ENCODE measurements at places on chromosomes 6 and 20. TPM values are rescaled to one million over a fixed set of nuclear protein-coding genes. Genes with fewer than 3 reads are reported as not detected.

ARMC12 gene
- 3.1 TPM for total RNA-seq

STK4 gene
- total RNA-seq: 116 TPM

TREML2 gene
- total RNA-seq: 12.2 TPM

FILIP1 gene
- total RNA-seq: not detected

GRM1 gene
- not detected for total RNA-seq

SLC13A3 gene
- not detected for total RNA-seq

MARCKS gene
- 0.14 TPM for total RNA-seq

ENPP3 gene
- 0.96 TPM for total RNA-seq

SLC22A3 gene
- not detected for total RNA-seq

LY6G6F gene
- not detected for total RNA-seq

DNA sequence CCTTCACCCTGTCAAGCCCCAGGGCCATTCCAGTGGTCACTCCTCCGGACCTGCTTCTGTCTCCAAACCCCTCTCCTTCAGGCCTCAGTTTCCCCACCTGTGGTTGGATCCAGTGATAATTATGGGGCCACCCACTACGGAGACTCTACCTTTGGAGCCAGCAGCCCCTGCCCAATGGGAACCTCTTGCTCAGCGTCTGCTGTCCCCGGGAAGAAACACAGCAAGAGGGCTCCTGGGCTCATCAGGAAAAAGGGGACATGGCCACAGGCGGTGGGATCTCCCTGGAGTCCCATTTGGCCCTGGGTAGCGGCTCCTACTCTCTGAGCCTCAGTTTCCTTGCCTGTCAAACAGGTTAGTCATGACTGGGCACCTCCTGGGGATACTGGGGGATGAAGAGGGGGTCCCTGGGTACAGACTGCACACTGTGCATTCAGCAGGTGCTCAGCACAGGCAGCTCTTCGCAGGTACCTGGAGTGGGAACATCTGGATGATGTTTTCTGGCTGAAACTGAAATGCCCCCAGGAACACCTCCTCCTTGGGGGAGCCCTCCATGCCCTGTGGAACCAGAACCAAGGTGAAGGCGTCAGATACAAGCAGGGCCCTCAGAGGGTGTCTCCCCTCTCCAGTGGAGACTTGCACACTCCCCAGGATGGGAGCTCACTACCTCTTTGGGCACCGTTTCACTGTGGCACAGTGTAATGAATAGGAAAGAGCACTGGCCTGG is 19.4 kb downstream of the SUN5 start:
- no peak for DNase-seq

GRCh38 chr6:163494279-163494727 is 79.8 kb downstream of the QKI start:
- DNase-seq: no peak

- no peak for DNase-seq
These were observed 43.8 kb downstream of the RALGAPA2 start for GRCh38 chr20:20668639-20669038.

- no peak for DNase-seq
These were observed 28.9 kb downstream of the PSMB9 start for GRCh38 chr6:32882879-32883250.

- no peak for DNase-seq
These were observed 8.9 kb upstream of the ERVFRD-1 start for GRCh38 chr6:11120271-11121005.

GRCh38 chr6:3707024-3707423 is 44.5 kb downstream of the PXDC1 start:
- DNase-seq: no peak

DNA sequence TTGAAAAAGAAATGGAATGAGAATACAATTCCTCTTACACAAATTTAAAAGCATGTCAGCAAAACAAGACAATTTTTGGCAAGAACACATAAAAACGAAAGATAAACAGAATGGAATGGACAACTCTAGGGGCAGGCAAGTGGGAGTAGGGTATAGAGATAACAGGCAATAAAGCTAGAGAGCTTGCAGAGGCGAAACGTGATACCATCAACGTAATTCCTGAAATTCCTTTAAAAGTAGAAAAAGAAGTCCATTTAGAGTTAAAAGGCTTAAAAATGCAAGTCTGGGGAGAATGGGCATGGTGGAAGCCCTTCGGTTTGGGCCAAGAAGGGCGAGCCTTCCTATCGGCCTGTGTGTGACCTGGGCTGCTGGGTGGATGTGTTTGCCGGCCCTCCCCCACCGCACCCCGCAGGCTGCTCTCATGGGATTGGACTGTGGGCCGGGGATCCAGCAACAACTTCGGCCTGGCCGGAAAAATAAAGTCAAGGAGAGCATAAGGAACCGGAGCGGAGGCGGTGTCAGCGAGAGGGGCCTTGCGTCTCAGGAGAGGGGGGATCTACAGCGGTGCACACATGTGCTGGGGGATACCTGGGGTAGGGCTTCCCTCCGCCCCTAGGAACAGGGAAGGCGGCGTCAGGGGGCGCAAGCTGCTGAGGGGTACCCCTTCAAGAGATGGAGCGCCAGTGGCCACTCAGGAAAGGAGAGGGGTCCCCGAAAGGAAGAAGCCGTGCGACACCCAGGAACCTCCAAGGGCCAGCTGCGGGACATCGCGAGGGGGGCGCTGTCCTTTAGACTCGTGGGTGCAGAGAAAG is 4.1 kb downstream of the TMEM239 start:
- peak; percentile 4 for DNase-seq

DNA sequence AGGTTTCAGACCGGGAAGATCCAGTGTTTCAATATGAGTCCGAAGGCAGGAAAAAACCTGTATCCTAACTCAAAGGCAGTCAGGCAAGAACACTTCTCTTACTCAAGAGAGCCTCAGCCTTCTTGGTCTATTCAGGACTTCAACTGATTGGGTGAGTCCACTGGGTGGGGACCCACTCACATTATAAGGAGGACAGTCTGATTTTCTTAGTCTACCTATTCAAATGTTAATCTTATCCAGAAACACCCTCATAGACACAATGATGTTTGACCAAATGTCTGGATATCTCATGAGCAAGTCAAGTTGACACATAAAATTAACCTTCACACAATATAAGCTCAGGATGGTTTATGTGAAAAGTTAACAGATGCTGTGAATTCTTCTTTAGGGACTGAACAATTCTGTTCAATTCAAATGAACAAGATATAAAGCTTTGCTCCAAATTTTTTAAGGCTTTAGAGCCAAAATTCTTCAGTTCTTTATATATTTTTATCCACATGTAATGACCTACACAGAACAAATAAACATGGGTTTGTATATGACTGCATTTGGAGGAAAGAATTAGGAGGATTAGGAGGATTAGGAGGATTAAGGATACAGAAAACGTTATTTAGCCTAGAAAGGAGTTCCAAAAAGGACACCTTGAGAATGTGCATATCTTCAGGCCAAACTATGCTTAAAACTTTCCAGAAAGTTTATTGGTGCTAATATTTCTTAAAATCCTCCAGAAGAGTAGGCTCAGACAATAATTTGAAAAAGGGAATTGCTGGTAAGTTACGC is 35.3 kb upstream of the LAMA2 start:
- no peak for DNase-seq

GRCh38 chr6:153449279-153449678 is 318.2 kb upstream of the RGS17 start:
- no peak for DNase-seq

DNA sequence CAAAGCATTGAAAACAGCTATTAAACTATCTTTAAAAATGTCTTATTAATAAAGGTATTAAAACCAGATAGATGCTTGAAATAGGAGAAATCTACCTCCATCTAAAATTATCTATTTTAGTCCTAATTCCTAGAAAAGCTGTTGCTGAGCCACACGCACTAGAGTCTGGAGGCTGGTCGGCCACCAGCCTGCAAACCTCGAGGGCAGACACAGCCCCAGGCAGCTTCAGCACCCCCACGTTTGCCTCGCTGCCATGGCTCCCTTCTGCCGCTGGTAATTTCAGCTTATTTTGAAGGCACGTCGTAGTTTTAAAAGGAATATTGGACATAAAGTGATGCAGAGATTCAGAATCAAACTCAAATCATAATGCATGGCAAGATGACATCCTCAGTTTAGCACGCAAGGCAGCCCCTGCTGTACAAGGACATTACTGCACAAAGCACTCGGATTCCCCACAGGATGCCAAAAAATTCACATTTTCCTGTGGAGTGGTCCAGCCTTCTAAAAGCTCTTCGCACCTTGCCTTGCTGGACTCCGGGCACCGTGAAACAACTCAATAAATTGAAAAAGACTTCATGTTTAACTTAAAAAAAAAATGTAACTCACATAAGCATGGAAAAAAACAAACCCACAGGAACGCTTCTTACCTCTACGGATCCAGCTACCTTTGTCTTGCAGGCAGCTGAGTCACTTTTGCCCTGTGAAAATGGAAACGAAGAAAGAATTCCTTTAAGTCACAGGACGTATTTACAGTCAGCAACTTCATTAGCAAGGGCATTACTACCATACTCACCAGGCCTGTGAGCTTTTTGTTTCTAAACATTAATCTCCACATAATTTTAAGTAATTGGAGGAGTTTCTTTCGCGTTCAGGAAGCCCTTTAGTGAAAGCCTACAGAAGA is 143.4 kb upstream of the RPS6KA2 start:
- DNase-seq: no peak

DNA sequence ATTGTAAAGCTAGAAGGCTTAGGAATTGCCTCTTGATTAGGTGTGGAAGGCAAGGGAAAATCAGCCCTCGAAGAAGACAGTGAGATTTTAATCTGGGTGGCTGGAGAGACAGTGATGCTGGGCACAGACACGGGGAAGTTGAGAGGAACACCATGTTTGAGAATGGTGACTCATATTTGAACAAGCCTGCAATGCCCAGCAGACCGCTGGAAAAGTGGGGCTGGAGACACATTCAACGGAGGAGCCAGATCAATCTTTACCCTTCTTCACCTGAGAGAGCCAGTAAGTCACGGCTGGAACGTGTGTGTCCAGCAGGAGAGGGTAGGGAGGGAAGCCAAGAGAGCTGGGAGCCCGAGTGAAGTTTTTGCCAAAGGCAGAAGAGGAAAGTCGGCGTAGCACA is 3.7 kb upstream of the ESR1 start:
- DNase-seq: no peak

DNA sequence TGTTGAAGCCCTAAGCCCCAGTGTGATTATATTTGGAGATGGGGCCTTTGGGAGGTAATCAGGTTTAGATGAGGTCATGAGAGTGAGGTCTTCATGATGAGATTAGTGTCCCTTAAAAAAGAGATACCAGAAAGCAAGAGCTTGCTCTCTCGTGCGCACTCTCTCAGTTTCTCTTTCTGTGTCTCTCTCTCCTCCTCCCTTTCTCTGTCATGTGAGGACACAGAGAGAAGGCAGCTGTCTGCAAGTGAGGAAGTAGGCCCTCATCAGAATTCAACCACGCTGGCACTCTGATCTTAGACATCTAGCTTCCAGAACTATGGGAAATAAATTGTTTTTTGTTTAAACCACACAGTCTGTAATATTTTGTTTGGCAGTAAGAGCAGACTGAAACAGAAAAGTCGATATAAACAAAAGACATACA is 180.5 kb downstream of the IBTK start:
- no peak for DNase-seq

- peak; percentile 87 for DNase-seq
These were observed at the start of gene EZR for GRCh38 chr6:158819213-158819976. EZR (minus strand) TSS chr6:158819368; CDS start chr6:158818093, 1,275 bp downstream.

- no peak for DNase-seq
These were observed 26.5 kb downstream of the GLO1 start for GRCh38 chr6:38676236-38676973.

DNA sequence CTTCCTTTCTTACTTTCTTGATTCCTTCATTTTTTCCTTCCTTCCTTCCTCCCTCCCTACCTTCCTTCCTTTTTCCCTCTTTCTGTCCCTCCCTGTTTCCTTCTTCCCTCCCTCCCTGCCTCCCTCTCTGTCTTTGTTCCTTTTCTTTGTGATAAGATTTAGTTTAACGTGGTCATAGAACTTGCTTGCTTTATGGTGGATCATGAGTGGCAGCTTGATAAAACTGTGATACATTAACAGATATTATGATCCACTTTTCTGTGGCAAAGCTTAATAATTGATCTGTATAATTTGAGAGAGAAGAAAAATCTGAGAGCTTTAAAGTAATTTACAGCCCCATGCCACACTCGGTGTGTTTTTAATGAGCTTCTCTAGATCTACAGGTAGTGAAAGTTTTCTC is 280.5 kb downstream of the RNF144B start:
- no peak for DNase-seq

DNA sequence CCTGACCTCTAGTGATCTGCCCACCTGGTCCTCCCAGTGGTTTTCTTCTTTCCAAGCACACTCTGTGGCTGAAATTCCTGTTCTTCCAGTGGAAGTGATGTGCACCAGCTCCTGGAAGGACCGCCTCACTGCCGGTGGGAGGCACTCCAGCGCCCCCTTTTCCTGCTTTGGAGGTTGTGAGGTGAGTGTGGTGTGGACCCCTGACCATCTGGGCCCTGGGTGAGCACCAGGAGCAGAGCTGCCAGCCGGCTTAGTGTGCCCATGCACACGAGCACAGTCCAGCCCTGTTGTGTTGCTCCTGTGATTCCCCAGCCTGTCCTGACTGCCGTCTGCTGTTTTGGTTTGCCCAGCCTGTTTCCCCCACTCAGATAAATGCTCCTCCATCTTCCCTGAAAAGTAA is 134.6 kb downstream of the FNDC1 start:
- DNase-seq: no peak

- DNase-seq: no peak
These were observed 1.2 kb upstream of the TMEM217 start for GRCh38 chr6:37259191-37259590.

DNA sequence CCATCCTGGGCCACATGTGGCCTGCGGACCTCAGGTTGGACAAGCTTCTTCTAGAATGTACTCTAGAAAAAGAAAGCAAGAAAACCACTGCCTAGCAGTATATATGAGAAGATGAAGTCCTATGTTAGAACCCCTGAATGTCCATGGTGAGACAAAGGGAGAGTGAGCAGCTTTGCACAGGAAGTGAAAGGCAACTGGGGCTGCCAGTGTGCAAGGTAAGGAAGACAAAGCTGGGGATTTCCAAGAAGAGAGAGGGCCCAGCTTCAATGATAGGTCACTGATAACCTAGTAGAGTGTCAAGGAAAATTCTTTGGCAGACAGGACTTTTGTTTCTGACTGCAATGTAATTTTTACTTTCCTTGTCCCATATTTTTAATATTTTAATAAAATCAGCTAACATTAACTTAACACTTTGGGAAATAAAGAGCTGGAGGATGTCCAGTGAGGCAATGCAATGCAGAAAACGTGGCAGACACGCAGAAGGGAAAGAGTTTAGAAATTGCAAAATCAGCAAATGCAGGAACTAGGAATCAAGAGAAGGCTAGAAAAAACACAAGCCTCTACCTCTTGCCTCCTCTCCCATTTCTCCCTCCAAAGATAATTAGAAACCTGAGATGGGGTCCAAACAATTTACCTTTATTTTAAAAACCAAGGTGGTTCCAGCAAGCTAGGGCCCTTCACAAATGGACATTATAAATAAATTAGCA is 47.4 kb downstream of the CYP39A1 start:
- DNase-seq: no peak
